A549 treated with Hydrocortisone at 1 μM for 4 hours (cell line): ENCODE measurements at places on chromosomes 12 and 14. TPM values are rescaled to one million over a fixed set of nuclear protein-coding genes. Genes with fewer than 3 reads are reported as not detected.

PDE3A gene
- total RNA-seq: 2.1 to 4.0 TPM (median 3.2 TPM) in 5 replicates

ETFBKMT gene
- total RNA-seq: 0.88 to 1.3 TPM (median 1.1 TPM) in 5 replicates

PRH2 gene
- 0.29 to 0.47 TPM in 2 of 5 replicates, not detected in the others for total RNA-seq

TBK1 gene
- total RNA-seq: 20.0 to 26.6 TPM (median 22.2 TPM) in 5 replicates

IGF1 gene
- not detected in 5 replicates for total RNA-seq

SERPINA10 gene
- total RNA-seq: 0.05 TPM in 1 of 5 replicates, not detected in the others

GALNT16 gene
- total RNA-seq: 2.2 to 4.1 TPM (median 3.3 TPM) in 5 replicates

SLC17A8 gene
- 0.12 TPM in 1 of 5 replicates, not detected in the others for total RNA-seq

NRIP2 gene
- not detected in 5 replicates for total RNA-seq

MYF6 gene
- not detected in 5 replicates for total RNA-seq

NGDN gene
- total RNA-seq: 59.7 to 66.1 TPM (median 62.3 TPM) in 5 replicates

INSM2 gene
- 0.05 to 0.10 TPM (median 0.05 TPM) in 4 of 5 replicates, not detected in the other for total RNA-seq

SLC10A1 gene
- not detected in 5 replicates for total RNA-seq

ATL1 gene
- 4.6 to 7.3 TPM (median 5.5 TPM) in 5 replicates for total RNA-seq

CMTM5 gene
- total RNA-seq: not detected in 5 replicates

TMTC1 gene
- 0.03 to 0.14 TPM (median 0.03 TPM) in 5 replicates for total RNA-seq

RFLNA gene
- total RNA-seq: 0.10 to 0.27 TPM (median 0.18 TPM) in 4 of 5 replicates, not detected in the other

AGAP2 gene
- 0.09 to 0.23 TPM (median 0.12 TPM) in 5 replicates for total RNA-seq

IL26 gene
- not detected in 5 replicates for total RNA-seq

SERPINA9 gene
- not detected in 5 replicates for total RNA-seq

CIROP gene
- total RNA-seq: not detected in 5 replicates

ABHD12B gene
- total RNA-seq: not detected in 5 replicates

AICDA gene
- total RNA-seq: 0.13 to 0.28 TPM (median 0.24 TPM) in 5 replicates

NDRG2 gene
- 1.7 to 3.3 TPM (median 2.4 TPM) in 5 replicates for total RNA-seq

OLR1 gene
- total RNA-seq: 0.73 to 1.9 TPM (median 1.1 TPM) in 5 replicates

NR1H4 gene
- total RNA-seq: 0.03 to 0.10 TPM (median 0.08 TPM) in 5 replicates

KRT77 gene
- total RNA-seq: not detected in 5 replicates

KRT83 gene
- total RNA-seq: 2.1 to 7.9 TPM (median 6.3 TPM) in 5 replicates

RNU6-7 gene
- total RNA-seq: not detected in 5 replicates

GALC gene
- total RNA-seq: 8.9 to 13.2 TPM (median 12.5 TPM) in 5 replicates

CDKN3 gene
- 62.9 to 79.3 TPM (median 76.5 TPM) in 5 replicates for total RNA-seq

PRB2 gene
- not detected in 5 replicates for total RNA-seq

P2RX7 gene
- total RNA-seq: 0.03 TPM in 1 of 5 replicates, not detected in the others

AQP6 gene
- 0.13 TPM in 1 of 5 replicates, not detected in the others for total RNA-seq

KRT82 gene
- total RNA-seq: not detected in 5 replicates

TBX5 gene
- total RNA-seq: not detected in 5 replicates
